ENCODE measurements at places on chromosomes 12 and 14.

DNA sequence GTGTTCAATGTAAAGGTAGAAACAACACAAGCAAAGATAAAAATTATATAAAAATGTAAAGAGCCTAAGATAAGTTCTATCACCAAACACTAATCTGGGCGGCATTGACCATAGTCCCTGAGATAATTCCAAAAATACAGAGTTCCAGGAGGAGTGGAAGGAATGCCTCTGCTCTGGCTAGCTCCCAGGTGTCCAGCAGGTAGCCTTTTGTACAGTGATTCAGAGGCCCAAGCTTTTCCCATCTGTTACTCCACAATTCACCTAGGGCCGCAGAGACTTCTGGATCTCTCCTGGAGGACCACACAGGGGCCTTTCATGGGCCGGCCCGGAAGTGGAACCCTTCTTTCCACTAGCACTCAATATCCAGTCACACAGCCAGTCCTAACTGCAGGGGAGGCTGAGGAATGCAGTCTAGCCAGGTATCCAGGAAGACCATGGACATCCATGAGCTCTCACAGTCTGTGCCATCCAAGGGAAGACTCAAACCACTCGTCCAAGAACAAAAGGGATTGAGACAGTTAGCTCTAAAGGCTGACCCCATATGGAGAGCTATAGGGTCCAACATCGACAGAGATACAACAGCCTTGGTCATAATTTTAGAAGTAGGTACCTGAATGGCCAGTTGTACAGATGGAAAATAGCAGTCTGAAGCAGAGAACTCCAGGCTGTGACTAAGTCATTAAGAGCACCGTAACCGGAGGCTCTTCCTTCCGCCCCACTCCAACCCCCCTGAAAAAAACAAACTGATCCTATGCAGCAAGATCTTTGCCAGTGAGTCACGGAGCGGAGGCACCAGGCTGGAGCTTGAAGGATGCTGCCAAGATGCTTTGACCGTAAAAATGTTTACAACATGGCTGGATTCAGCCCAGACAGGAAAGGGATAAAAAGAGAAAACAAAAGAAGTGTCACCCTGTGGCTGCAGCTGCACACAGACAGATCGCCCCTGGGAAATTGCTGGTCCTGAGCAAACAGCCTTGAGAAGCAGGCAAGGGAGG lies 204.8 kb downstream of the NUAK1 start:
- DNase-seq: no peak

- no peak for DNase-seq
Measured at GRCh38 chr14:35340616-35341453, 48.7 kb downstream of the PSMA6 start.

DNA sequence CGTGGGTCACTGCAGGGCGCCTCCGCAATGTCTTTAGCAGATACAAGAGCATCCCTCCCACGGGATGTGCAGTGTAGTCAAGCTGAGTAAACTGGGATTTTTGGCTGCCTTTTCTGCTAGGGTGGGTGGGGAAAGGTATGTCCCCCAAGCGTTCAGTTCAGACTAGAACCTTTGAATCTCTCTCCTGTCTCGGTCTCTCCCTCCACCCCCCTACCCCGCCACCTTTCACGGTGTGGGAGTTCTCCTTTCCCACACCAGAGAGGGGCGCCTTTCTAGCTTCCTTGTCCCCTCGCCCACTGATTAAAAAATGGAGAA lies 525 bp upstream of the FAR2 start:
- DNase-seq: peak; percentile 7

DNA sequence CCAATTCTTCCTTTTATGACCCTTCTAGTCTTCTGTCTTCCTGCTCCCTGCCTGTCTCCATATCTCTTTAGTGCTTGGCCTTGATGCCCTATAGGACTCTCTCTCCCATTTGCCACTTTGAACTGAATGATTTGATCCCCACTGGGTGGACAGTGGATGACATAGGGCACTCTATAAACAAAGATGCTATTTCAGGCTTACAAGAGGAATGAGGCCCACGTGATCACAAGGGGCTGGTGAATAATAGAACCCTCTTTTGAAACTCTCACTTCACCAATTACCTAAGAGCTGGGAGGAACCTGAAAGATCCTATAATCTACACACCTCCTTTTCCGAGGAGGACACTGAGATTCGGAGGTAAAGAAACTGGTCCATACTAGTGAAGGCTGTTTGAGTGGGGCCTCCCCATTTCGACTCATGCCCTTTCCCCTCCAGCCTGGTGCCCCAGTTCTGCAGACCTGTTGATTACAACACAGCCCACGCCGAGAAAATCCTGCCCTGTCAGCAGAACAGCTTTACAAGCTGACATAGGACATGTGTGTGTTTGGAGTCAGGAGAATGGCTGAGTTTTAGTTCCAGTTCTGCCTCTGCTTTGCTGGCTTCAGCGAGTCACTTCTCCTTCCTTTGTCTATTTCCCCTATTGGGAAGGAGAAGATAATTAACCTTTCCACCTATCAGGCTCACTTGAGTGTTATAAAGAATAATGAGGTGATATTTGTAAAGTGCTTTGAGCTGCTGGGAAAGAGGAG lies 400.3 kb downstream of the ZFP36L1 start:
- no peak for DNase-seq

GRCh38 chr12:94650143-94651056 lies at the start of gene TMCC3:
TSS of gene TMCC3 (minus strand) at chr12:94650557. CDS start at chr12:94650430, 127 bp downstream.
- DNase-seq: no peak

DNA sequence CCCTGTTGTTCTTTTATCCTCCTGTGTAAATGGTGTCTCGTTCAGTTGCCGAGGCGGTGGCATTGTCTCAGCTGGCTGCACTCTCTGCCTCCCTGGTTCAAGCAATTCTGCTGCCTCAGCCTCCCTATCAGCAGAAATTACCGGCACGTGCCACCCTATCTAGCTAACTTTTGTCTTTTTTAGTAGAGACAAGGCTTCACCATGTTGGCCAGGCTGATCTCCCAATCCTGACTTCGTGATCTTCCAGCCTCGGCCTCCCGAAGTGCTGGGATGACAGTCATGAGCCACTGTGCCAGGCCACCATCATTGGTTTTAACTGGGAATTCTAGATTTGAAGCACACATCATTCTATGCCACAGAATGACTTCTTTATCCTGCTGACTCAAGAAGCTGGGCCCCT lies 175.3 kb upstream of the ALG10B start:
- no peak for DNase-seq

DNA sequence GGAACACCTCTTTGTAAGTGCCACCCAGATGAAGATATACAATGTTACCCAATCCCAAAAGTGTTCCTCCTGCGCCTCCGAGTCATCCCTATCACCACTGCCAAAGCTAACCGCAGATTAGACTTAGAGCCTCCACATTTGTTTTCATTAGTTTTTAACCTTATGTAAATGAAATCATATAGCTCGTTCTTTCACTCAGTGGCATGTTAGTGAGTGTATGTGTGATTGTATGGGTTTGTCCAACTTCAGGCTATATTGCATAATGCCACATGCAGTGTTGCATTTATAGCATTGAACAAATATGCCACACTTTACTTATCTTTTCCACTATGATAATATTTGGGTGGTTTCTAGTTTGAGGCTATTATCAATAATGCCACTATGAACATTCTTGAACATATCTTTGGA lies 18.0 kb downstream of the MAP1LC3B2 start:
- no peak for DNase-seq

DNA sequence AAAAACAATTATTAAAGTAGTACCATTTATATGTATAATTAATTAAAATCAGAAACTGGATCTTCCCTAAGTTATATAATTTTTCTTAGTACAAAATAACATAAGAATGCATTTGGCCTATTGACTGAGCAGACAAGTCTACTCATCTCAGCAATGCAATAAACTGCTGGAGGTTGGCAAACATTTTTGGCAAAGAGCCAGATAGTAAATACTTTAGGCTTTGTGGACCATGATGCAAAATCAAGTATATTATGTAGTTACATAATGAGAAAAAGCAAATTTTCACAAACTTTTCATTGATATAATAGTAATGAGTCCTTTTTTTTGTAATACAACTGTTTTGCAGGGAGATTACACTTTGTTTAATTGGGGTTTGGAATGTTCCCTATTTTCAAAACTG lies 30.9 kb downstream of the ERGIC2 start:
- DNase-seq: no peak

DNA sequence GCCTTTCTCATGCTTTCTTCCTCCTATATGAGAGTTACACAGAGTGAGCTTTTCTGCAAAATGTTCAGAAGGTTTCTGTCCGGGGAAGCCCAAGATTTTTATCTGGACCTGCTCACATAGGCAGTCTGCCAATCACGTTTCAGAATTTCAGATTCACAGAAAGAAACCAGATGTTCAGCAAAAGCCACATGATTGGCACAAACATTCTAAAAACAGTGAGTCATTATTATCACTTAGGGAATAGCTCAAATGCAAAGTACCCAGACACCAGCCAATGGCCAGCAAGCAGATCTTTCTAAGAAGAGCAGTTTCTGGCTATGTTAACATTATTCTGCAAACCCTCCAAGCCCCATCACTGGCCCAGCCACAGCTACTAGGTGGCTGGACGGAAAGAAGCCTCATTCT lies 1558.5 kb upstream of the TMEM132C start:
- DNase-seq: no peak

DNA sequence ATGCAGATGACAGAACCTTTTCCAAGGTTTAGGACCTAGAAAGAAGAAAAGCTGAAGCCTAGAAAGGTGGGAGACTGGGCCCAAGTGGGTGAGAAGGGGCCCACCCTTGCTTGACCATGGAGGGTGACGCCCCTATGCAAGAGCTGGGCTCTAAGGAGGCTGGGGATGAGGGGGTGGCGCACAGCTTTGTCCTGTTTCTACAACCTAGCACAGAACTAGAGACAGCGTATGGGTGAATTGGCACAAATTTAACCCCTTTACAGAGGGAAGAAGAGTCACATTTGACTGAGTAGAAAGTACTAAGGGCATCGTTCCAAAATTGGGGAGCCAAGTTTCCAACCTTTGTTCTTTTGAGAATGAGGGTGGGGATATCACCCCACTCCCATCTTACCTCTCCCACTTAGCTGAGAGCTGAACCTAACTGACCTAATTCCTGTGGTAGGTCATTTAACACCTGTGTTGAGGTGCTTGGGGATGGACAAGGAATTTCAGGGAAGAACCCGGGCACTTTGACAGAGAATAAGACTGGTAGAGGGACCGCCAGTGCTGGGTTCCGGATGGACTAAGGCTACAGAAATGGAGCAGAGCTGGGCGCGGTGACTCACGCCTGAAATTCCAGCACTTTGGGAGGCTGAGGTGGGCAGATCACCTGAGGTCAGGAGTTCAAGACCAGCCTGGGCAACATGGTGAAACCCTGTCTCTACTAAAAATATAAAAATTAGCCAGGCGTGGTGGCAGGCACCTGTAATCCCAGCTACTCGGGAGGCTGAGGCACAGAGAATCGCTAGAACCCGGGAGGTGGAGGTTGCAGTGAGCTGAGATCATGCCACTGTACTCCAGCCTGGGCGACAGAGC lies 5.2 kb downstream of the NFKBIA start:
- no peak for DNase-seq

DNA sequence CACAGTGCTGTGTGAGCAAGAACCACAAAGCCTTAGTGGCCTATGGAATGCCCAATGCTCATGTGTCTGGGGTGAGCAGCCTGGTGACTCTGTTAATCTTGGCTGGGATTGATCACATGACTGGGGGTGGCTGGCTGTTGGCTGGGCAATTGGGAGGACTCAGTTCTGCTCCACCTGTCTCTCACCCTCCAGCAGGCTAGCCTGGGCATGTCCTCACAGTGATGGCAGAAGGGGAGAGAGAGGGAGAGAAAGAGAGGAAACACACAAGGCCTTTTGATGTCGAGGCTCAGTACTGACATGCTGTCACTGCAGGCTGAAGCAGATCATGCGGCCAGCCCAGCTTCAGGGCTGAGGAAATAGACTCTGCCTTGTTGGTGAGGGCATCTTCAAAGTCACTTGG lies 136.8 kb downstream of the TBX5 start:
- DNase-seq: no peak

DNA sequence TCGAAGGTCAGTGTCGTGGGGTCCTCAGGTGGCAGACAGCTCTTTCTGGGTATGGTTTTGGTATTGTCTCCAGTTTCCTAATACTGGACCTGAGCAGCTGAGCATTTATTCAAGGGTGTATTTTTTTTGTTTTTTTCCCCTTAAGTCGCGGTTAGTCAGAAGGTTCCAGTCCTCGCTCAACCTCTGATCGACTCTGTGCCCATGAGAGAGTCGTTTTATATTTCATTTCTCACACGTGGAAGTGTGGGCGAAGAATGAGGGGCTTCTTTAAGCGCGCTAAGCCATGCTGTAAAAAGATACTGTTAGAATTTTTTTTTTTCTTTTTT lies 499 bp downstream of the MIPOL1 start:
- DNase-seq: no peak

DNA sequence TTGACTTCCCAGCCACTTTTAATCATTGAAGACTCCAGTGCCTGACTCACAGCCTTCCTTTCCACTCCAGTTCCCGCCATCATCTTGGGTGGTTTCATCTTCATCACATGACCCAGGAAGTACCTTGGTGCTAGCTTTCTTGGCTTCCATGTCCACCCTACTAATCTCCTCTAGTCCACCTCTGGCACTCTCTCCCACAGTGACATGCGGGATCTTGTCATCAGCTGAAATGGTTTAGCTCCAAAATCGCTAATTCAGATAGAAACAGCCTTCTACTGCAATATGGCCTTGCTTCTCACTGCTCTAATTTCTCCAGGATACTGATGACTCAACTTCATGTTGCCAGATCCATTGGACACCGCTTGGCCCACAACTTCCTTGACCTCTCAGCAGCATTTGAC lies 24.5 kb downstream of the WDR20 start:
- no peak for DNase-seq

Data from activated naive CD4-positive, alpha-beta T cell treated with anti-CD3 and anti-CD28 coated beads, Interleukin-2, amount 50 U/mL, for 72 hours (primary cell).